ENCODE measurements at places on chromosomes 7 and 10.

DNA sequence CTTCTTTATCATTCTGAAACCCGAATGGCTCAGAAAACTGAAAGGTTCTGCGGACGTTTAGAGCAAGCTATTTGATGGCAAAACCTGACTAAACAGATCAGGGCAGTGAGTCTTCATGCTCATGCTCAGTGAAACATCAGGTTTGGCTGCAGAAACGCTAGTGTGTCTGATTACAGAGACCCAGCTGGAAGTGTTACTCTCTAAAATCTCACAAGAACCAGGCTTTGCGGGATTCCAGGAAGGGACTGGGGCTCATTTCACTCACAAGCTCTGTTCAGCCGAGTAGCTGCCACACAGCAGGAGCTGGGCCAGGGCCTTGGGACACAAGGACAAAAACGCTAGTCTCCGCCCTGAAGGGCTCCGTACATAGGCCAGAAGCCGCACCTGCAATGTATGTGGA, 2.9 kb downstream of the PITRM1 start:
- no peak for DNase-seq

DNA sequence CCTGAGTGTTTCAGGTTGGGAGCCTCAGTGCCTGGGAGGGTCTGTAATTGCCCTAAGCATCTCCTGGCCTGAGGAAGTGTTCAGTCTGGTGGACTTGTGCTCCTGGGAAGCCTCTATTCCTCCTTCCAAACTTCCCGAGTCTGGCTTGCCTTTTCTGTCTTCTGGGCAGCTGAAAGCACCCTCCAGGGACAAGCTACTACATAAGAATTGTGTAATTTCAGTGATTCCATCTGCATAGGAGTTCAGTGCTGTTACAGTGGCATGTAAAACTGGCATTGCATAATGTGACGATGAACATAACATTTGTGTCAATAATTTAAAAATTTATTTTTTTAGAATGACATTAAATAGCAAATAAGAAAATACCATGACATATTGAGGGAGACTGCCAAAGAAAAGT, 109.3 kb downstream of the AOAH start:
- no peak for DNase-seq

GRCh38 chr10:1687623-1688150, 49.6 kb downstream of the ADARB2 start:
- DNase-seq, result no peak

GRCh38 chr7:56218510-56218909, 102.3 kb upstream of the NUPR2 start:
- DNase-seq, result no peak

DNA sequence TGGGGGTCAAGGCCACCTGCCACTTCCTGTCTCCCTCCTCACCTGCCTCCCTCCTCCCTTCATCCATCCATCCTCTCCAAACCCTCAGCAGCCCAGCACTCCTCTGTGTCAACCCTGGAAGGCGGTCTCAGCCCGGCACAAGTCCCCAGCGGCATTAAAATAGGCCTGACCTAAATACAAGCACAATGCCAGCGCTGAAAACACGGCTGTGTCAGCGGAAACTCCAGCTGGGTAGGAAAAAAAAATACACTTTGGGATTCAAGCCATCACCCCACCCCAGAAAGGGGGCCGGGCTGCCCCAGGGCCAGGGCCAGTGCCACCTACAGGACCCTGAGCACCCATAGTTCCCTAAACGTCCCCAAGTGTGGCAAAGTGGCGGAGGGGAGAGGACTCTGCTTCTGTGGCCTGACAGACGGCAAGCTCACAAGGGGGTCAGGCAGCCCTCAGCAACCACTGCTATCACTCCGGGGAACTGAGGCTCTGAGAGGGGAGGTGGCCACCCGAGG, 22.7 kb upstream of the GTF2IRD1 start:
- DNase-seq, result no peak

DNA sequence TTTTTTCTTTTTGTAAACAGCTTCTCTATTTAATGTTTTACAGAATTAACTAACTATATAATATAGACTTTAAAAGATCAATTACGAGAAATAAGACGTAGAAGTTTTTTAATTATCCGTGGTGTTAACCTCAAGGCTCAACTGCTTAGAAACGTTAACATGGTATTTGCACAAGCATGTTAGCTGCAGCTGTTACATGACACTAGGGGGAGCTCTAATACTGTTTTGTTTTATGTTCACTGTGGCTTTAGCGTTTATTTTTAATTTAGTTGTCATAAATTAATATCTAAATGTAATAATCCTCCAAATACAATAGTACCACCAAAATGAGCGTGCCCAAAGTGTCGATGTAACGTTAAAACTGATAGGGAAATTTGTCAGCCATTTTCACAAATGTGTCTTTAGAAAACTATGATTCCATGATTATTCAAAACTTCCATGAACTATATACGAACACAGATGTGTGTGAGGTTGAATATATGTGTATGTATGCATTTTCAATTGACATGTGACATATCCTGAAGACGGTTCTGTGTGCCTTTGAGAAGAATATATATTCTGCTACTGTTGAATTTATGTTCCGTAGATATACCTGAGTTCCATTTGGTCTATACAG, 828.8 kb upstream of the MBL2 start:
- peak; percentile 15 for DNase-seq

- DNase-seq, result no peak
Measured at GRCh38 chr7:108598914-108599580, 29.4 kb downstream of the DNAJB9 start.

Data from fibroblast of skin of right quadriceps (primary cell).